ENCODE measurements at places on chromosomes 1 and 21.

- DNase-seq, result peak; percentile 40
Measured at GRCh38 chr1:110255392-110255787, 45.3 kb downstream of the KCNC4 start.

DNA sequence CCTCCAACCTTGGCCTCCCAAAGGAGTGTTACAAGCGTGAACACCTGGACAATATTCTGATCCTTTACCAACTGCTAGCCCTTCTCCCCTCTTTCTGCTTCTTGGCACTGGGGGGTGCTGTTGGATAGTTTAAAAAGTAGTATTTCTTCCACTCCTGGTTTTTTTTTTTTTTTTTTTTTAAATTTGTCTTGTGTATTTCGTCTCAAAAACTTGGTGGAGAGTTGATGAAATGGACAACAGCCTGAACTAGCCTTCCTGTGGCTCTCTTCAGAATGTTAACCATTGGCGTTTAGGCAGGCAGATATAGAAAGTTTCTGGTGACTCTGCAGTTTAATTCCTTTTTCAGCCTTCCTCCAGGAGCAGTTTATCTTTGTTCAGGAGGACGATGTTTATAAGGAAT lies 69.7 kb upstream of the USP24 start:
- peak; percentile 5 for DNase-seq

DNA sequence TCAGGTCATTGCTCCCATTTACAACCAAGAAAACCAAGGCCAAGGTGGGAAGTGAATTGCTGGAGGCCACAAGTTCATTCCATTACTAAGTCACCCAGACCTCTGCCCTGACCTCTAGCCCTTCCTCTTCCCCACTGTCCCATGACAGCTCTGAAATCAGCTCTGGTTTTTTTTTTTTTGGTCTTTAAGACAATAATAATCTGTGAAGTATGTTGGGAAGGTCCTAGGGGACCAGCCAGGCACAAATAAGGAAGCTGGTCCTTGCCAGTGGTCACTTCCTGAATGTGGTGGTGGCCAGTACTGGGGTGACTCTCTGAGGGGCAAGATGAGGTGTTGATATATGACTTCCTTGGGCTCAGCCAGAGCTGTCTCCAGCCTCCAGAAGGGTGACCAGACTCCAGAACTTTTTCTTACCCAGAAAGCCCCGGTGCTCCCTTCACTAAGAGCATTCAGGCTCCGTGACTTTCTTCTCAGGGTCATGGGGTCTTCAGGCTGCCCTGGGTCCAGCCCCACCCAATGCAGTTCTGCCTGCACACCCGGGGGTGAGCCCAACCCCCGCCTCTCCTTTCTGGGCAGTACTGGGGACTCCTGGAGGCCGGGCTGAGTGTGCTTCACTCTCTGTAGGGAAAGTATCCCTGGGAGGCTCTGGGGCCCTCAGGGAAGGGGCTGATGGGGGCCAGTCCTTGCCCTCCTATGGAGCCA lies 159.6 kb downstream of the PTPRU start:
- no peak for DNase-seq

DNA sequence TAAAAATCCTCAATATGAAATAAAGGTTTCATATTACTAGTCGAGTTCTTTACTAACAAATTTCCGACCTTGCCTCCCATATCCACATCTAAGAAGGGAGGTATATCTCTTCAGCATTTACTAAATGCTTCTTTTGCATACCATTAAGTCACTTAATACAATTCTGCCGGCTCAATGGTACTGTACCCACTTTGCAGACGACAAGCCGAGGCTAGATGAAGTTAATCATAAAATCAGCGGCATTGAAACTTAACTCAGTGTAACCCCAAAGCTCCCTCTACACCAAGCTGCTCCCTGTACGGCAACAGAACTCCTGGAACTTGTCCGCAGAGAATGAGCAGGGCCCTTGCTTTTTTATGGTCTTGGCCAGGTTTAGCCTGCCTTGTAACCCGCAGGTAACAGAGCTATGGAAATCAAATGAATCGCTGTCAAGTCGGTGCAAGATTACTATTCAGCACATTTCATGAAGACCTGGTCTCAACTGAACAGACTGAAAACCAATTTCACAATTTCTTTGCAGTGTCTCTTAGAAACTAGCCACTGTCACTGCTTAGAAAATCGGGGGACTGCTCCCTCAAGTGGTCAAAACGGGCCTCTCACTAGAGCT lies 738 bp downstream of the INTS7 start:
- DNase-seq, result no peak

- no peak for DNase-seq
Measured at GRCh38 chr1:72635719-72636118, 353.4 kb upstream of the NEGR1 start.

All from hippocampal formation (tissue), 2 donors.